ENCODE measurements at places on chromosomes 2 and 18. TPM values are rescaled to one million over a fixed set of nuclear protein-coding genes. Genes with fewer than 3 reads are reported as not detected.

DCTN1 gene
- total RNA-seq = 139 TPM

GRCh38 chr2:190615555-190616200 lies 33.2 kb upstream of the NAB1 start:
- no peak for DNase-seq

SERPINB5 gene
- total RNA-seq = 7.4 TPM

CSRNP3 gene
- total RNA-seq = 2.9 TPM

DNA sequence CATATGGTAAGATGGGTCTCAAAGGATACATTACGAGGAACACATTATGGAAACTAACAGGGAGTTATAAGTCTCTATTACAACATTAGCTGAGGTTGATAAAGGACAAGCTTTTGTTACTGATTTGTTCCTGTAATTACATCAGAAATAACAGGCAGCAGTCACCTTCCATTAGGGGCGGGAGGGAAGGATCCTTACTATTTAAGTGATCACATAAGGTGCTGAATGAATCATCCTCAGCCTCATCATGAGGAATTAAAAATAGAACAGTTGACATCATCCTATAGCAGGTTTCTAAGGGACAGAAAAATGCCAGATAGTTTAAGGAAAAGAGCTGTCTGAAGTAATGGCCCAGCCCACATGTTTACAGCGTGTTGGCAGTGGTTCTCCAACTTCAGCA lies 86.9 kb upstream of the MGAT5 start:
- no peak for DNase-seq

DNA sequence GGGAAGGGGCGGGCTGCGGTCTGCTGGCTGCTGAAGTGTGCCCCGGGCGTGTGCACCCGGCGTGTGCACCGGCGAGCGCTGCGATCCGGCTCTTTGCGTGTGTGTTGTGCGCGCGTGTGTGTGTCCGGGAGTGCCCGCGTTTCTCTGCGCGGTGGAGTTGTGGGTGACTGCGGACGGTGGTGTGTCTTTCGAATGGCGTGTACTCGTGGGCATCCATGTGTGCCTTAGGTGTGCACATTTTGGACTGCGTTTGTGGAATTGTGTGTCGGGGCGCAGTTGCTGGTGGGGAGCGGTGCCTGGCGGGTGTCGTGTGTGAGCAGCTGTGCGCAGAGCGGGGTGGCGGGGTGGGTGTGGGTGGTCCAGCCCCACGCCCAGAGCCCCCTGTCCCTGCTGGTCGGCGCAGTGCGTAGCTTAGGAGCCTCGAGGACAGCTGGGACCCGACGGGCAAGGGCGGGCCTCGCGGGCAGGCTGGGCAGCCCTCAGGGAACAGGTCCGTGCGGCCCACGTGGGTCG lies 533 bp downstream of the HPCAL1 start:
- no peak for DNase-seq

GRCh38 chr2:201070948-201071478 lies 458 bp downstream of the HYCC2 start:
- no peak for DNase-seq

DNA sequence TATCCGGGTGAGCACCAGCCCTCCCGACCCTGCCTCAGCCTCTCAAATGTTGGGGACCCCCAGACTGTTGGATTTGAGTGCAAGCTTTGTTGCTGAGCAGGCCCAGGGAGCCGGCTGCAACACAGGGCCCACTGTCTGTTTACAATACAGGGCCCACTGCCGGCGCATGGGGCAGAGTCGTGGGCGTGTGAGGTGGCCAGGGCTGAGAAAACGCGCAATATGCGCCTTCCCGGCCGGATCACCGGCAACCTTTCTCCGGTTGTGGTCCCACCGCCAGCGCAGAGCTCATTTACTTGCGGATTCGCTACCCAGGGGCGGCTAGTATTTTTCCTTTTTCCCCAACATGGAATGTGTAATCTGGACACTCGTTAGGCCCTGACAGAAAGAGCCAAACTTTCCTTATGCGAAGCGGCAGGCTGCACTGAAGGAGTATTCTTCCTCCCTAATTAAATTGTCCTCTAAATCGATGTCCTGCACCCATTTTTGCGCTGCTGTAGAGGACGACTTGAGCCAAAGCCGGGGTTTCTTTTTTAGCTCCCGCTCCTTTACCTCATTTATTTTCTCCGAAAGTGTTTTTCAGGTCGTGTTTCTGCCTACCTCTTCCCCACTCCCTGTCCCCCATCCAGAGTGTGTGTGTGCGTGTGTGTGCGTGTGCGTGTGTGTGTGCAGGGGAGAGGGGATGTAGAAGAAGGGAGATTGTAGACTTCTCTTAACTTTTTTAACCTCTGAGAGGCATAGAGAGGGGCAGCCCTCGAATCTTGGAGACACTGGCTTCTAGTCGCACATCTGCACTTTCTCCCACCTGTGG lies 2.7 kb downstream of the OTX1 start:
- DNase-seq = no peak

GPR17 gene
- total RNA-seq = not detected

GRCh38 chr2:118091140-118091478 lies 2.8 kb downstream of the INSIG2 start:
- DNase-seq = no peak

GRCh38 chr2:43787895-43788294 lies 14.1 kb downstream of the DYNC2LI1 start:
- no peak for DNase-seq

TLK1 gene
- 99.0 TPM for total RNA-seq

- no peak for DNase-seq
These were observed 41.8 kb upstream of the LPIN2 start for GRCh38 chr18:3054780-3055179.

DNA sequence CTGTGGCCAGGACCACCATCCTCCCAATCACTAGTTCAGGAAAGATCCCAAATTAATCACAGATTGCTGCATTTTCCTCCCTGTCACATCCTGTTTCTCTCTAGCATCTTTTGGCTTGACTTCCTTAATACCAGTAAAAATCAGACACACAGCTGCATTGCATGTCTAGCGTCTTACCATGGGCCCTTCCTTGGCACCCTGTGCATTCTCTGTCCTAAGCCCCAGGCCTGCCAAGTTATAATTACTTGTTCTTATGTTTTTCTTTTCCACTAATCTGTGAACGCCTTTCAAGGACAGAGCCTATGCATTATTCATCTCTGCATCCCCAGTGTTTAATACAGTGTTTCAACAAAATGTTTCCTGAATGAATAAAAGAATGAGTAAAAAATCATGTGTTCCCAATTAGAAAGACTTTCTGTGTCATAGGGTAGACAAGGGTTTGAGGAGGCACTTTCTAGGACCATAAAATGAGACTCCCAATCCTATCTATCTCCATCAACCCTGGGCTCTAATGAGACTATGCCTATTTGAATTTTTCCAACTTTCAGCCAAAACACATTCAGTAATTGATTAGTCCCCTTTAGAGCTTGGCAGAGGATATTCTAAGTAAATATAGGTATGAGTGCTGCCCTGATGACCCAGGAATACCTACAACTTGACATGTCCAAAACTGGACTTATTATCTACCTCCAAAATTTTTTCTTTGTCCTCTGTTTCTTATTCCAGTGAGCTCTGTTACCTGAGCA lies 10.3 kb upstream of the NT5C1B start:
- DNase-seq = no peak

- no peak for DNase-seq
These were observed 447 bp downstream of the TRAF3IP1 start for GRCh38 chr2:238320648-238321281.

IMPACT gene
- total RNA-seq = 18.2 TPM

DNA sequence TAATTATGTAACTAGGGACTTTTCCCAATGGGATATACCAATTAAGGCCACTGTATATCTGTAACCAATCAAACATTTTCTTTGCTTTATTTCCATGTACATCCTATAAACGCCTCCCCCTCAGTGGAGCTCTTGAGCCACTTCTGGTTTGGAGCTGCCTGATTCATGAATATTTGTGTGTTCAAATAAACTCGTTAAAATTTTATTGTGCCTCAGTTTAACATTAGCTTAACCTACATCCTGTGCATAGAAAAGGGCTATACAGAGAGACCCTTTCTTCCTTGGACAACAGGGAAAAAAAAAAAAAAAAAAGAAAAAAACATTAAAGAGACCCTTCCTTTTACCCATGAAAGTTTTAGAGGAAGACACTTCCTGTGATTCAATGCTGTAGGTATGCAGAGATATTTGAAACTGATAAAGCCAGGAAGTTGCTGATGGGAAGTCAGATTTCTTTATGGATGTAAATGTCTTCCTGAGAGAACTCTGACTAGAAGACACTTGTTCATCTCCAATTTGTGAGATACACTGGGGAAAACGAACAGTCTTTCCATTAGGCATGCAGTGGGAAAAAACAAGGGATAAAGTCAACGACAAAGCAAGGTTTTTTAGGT lies 614.6 kb upstream of the SOX11 start:
- DNase-seq = no peak
